IMR-90 (cell line): ENCODE measurements at places on chromosomes 3 and 15. TPM values are rescaled to one million over a fixed set of nuclear protein-coding genes. Genes with fewer than 3 reads are reported as not detected.

DNA sequence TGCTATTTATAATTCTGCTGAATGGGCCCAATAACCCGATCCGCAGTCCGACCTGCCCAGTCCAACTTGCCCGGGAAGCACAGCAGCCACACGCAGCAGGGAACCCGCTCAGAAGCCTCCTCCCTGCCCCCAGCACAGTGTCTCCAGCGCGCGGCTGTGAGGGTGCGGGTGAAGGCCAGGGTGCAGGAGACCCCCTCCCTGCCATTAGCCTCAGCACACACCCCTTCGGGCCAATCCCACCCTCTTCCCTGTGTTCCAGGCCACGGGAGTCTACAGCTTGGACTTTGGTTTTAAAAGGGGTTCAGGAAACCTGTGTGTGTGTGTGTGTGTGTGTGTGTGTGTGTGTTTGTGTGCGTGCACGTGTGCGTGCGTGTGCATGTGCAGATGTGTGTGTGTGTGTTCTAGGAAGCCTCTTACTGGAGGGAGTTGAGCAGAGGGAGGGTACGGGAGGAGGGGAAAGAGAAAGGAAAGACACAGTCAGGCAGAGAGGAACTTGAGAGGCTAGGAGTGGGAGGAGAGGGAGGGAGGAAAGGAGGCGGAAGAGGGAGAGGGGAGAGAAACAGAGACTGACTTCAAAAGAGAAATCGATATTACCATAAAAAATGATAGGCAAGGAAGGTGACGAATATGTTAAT is 34.2 kb downstream of the ATP2B2 start:
- DNase-seq = peak; percentile 12

DNA sequence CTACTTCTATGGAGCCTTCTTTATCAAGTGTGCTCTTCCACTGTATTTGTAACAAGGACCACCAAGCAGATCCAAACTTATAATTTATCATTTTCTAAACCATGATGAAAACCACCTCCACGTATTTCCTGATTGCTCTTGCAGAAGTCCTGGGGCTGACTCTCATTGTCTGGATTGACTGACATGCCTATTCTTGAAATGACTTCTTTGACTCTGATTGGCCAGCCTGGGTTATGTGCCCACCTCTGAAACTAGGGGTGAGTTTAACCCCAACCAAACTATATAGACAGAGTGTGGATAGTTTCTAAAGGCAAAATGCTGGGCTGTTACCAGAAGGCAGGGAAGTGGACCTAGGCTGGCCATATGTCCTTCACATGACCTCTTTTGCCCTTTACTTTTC is 12.7 kb downstream of the TMPRSS7 start:
- no peak for DNase-seq

- DNase-seq = no peak
Observed at GRCh38 chr15:77219841-77220240, 148.9 kb upstream of the TSPAN3 start.

DNA sequence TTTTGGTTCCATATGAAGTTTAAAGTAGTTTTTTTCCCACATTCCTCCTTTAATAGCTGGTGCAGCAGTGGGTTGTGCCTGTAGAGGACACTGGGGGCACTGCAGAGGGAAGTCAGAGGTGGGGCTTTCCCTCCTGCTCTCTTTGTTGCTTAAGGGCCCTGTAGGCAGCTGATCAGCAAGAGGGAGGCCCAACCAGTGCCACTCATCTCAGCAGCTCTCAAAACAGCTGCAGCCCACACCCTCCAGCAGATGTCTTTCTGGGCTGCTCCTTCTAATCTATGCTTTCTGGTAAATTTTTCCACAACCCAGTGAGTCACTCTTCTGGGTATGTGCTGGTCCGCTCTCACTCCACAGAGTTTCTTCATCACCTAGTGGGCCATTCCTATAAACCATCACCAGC is 263.8 kb downstream of the FEZF2 start:
- peak; percentile 96 for DNase-seq

DNA sequence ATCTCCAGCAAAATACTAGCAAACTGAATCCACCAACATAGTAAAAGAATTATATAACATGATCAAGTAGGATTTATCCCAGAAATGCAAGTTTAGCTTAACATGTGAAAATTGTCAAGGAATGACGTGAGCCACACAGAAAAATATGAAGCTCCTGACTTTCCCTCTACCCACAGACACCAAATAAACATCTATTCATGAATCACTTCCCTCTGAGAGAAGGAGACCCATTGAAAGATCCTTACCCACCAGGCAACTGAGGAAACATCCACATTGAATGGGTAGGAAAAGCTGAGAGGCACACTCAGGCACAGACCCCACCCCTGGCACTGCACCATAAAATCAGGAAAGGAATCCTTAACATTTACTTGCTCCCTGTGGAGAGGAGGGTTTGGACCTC is 102.2 kb upstream of the MANF start:
- DNase-seq = peak; percentile 74

DNA sequence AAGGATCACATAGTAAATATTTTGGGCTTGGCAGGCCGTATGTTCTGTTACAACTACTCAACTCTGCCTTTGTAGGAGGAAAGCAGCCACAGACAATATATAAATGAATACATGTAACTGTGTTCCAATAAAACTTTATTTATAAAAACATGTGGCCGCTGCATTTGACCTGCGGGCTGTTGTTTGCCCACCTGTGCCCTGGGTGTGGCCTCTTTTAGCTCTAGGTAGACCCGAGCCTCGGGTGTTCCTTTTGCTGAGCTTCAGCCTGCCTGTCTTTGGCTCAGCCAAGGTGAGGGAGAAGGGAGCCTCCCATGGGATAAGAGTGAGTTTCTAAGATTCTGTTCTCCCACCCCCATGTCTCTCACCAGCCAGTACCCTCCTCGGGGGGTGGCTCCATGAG is 5.6 kb downstream of the FAM3D start:
- no peak for DNase-seq

DNA sequence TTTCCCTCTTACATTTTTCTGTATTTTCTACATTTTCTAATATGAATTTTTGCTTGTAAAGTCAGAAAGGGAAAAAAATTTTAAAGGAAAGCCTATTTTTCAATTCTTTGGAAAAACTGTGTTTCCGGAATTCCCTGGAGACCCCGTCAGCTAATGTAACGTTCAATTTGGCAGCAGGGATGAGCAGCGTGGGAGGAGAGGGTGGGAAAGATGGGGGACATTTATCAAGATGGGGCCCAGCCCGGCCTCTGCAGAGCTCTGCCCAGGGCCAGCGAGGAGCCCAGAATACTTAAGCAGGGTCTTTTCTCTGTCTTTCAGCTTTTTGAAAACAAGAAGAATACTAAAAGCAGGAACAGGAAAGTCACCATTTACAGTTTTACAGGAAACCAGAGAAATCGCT is 129.0 kb downstream of the LRRK1 start:
- DNase-seq = no peak

DNA sequence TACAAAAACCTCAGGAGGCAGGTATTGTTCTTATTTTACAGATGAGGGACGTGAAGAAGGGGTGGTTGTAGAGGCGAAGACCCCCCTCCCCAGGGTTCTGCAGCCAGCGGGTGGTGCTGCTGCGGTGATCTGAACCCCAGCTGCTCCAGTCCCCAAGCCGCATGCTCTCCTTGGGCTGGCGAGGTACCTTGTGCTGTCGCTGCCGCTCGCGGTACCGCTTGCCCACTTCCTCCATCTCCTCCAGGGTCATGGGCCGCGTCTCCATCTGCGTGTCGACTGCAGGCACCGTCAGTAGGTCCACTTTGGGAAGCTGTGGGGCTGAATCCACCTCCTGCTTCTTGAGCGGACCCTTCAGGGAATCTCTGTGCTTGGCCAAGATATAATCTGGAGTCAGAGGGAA is 17.5 kb downstream of the EFCAB12 start:
- DNase-seq = no peak

DNA sequence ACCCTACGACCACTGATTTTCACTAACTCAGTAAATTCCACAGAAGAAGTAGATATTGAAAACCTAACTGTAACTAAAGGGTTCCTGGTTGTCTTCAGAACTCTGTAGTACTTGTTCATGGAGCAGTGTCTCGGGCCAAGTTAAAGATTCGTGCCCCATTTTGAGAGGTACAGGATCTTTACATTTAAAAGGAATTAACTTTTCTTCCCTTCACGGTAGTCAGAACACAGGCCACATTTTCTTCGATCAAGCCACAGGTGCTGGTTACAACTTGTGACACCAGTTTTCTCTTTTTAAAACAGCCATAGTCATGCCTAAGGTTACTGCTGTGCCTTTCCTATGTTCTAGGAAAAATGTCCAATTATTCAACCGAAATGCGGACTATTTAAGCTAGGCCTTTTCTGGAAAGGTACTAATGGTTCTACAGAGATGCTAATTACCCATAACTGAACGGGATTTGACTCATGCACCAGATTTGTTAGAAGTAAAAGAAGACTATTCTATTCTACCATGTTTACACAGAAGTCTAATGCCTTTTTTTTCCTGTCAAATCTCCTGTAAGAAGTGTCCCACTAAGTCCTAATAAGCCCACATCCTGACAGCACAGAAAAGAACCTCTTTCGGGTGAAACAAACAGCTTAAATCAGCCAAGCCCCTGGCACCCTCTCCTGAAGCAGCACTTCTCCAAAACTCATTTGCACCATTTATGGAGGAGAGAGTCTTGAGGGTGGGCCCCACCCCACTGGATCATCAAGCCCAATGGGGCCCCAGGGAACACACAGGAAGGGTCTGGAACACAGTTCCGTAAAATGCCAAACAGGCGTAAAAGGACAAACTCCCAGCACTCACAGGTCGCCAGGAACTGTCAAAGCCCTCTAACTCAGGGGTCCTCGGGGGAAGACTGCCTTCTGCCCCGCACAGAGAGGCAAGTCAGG is 1.9 kb downstream of the LRIG1 start:
- DNase-seq = peak; percentile 24

- DNase-seq = no peak
Observed at GRCh38 chr3:3665961-3666640, 133.1 kb upstream of the LRRN1 start.

DNA sequence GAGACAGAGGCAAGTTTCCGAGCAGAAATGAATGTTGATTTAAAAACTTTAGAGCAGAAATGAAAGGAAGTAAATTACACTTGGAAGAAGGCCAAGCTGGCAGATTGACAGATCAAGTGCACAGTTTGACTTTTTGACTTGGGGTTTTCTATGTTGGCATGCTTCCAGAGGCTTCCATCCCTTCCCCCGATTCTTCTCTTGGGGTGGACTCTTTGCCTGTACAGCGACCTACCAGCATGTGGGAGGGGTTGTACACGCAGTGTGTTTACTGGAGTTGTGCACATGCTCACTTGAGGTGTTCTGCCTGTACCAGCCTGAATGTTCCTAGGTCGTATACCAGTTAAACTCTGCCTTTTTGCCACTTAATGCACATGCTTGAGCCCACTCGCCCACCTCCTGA is 701.5 kb upstream of the GBE1 start:
- no peak for DNase-seq

DNA sequence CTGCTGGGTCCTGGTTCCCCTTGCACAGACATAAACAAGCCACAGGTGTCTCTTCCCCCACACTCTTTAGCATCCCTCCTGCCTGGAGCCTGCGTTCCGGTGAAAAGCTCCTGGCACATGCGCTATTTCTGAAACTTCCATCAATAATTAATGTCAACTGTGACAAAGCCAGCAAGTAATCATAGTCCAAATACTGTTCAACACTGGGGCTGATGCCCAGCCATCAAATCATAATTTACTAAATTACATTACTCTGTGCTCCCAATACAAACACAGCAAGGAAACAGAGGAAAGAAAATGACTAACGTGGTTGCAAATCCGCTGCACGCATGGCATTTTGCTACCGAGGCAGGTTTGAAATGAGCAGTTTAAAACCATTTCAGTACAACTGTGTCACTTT is 294.7 kb downstream of the ERC2 start:
- no peak for DNase-seq

- peak; percentile 99 for DNase-seq
Observed at GRCh38 chr3:16476636-16477035, 36.9 kb downstream of the RFTN1 start.

FAM81A gene
- not detected in 2 replicates for total RNA-seq

PATL2 gene
- total RNA-seq = not detected in 2 replicates

MORC1 gene
- not detected in 2 replicates for total RNA-seq

GRCh38 chr3:101850246-101851051 is 1.1 kb downstream of the NFKBIZ start:
- DNase-seq = peak; percentile 81

- peak; percentile 86 for DNase-seq
Observed at GRCh38 chr3:129120254-129121004, 1.2 kb downstream of the RAB43 start.

GP9 gene
- total RNA-seq = not detected in 2 replicates

- DNase-seq = peak; percentile 37
Observed at GRCh38 chr3:65946438-65946837, 92.3 kb downstream of the MAGI1 start.

GRCh38 chr15:92071045-92071634 is 217.6 kb downstream of the SLCO3A1 start:
- DNase-seq = no peak

- no peak for DNase-seq
Observed at GRCh38 chr3:187186375-187186774, 10.9 kb upstream of the RTP1 start.

ACAN gene
- total RNA-seq = 0.54 and 0.56 TPM in 2 replicates

PLSCR5 gene
- not detected in 2 replicates for total RNA-seq

DNA sequence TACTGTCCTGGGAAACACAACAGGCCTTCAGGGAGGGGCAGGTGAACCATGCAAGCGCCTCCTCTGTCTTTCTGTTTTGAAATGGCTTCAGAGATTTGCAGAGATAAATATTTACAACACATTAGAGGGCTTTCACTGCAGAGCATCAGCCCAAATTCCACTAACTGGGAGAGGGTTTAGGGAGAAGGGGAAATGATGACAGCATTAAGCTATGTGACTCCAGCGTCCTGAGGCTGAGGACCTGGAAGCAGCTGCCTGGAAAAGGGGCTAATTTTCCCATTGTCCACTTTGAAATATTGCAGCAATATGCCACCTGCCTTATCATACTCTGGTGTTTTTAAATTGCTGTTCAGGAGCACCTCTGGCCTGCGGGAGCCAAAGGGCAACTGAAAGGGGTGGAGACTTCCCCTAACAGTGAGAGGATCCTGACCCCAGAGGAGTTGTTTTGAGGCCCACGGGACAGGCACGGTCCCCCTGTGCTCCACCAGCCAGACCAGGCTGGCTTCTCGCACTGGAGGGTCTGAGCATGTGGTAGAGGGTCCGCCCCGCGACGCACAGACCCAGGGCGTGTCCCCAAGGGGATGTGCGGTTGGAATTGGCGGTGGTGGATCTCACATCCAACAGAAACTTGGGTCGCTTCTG is 110.6 kb downstream of the XXYLT1 start:
- peak; percentile 79 for DNase-seq

- peak; percentile 94 for DNase-seq
Observed at GRCh38 chr3:72892081-72892775, 4.4 kb downstream of the GXYLT2 start.

GRCh38 chr3:131020122-131020693 is 6.4 kb downstream of the ASTE1 start:
- no peak for DNase-seq
